ENCODE measurements at places on chromosomes 16 and 17.

GRCh38 chr17:17511293-17511741 lies 15.1 kb upstream of the RASD1 start:
- no peak for DNase-seq

- no peak for DNase-seq
These were observed 40.5 kb downstream of the FTO start for GRCh38 chr16:53744449-53744848.

- no peak for DNase-seq
These were observed 157.8 kb downstream of the CDH13 start for GRCh38 chr16:82784573-82784968.

DNA sequence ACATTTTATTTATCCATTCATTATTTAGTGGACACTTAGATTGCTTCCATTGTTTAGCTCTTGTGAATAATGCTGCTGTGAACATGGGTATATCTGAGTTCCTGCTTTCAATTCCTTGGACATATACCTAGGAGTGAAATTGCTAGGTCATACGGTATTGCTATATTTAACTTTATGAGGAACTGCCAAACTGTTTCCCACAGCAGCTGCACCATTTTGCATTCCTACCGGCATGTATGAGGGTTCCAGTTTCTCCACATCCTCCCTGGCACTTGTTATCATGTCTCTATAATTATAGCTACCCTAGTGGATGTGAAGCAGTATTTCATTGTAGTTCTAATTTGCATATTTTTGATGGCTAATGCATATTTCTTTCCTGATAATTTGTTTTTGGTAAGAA lies 23.7 kb upstream of the DRG2 start:
- DNase-seq = no peak

DNA sequence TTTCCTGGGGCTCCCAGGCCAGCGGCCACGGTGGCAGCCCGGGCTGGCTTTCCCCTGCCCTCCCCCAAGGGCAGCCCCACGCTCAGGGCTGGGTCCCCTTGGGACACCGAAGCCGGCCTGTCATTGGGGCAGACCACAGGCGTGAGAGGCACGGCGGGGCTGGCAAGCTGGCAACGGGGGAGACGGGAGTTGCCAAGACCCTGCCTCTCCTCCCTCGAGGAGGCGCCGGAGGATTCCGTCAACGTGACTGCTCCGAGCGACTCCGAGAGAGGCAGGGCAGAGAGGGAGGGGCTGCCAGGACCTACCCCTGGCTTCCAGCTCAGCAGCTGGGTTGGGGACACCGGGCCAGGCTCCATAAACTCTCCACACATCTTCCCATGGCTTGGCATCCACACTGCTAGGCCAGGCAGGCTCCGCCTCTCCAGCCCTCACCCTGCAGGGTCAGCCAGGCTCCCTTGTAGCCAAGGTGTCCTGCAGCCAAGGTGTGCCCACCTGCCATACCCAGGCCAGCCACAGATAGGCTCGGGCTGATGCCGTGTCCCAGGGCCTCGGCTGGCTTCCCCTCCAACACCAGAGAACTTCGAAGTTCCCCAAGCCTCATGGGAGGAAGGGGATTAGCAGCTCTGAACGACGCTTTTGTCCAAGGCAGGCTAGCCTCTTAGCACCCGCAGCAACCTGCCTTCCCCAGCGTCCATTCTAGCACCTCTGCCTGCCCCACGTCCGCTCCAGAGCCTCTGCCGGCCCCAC lies 25.5 kb downstream of the TIMM22 start:
- DNase-seq = no peak

Measured in tibial nerve (tissue), 4 donors.